ENCODE measurements at places on chromosomes 12 and 14. TPM values are rescaled to one million over a fixed set of nuclear protein-coding genes. Genes with fewer than 3 reads are reported as not detected.

DNA sequence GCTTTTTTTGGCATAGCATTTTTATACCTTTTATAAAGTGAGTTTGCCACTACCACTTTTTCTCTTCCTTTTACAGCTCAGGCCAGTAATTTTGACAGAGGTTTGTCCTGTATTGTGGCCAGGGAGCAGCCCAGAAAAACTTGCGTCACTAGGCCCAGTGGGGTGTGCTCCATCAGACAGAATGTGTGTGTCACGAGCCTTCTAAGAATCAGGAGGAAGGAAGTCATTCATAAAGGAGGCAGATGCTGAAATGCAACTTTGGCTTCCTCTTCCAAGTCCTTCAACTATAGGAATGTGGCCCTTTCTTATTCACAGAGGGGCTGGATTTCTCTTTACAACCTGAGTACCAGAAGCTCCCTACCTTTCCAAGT, 10.1 kb upstream of the RAB35 start:
- peak; percentile 23 for DNase-seq

- no peak for DNase-seq
Observed at GRCh38 chr12:105658389-105658788, 327.9 kb downstream of the C12orf75 start.

GRCh38 chr12:47707905-47708543, 2.2 kb upstream of the RPAP3 start:
- no peak for DNase-seq

GRCh38 chr12:5456906-5457305, 25.0 kb downstream of the NTF3 start:
- DNase-seq: no peak

GRCh38 chr12:128930606-128931005, 77.3 kb downstream of the GLT1D1 start:
- no peak for DNase-seq

DNA sequence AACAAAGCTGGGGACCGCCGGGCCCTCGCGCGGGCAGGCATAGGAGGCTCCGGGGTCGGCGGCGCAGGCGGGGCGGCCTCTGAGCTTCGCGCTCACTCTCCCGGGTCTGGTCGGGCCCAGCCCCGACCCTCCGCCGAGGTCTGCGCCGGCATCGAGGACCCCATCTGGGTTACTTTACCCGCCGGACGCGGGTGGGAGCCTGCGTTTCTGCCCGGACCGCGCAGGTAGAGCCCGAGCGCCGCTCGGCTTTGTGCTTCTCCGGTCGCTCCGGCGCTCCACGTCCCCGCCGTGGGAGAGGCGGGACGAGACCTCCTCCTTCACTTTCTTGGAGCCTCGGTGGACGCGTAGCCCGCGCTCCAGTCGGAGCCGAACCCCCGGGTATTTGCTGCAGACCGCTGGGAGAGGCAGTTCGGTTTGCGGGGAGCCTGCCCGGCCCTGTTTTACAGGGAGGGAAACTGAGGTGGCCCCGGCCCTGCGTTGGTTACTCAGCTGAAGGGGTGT, 63.2 kb downstream of the FBXL14 start:
- peak; percentile 64 for DNase-seq

GRCh38 chr14:100577321-100577985, 9.8 kb downstream of the BEGAIN start:
- no peak for DNase-seq

- peak; percentile 7 for DNase-seq
Observed at GRCh38 chr14:20427231-20428009, 8.5 kb downstream of the KLHL33 start.

ZFYVE26 gene
- 13.6 TPM for polyA plus RNA-seq

KRT6B gene
- polyA plus RNA-seq: not detected
